ENCODE measurements at places on chromosomes 16 and 17.

DNA sequence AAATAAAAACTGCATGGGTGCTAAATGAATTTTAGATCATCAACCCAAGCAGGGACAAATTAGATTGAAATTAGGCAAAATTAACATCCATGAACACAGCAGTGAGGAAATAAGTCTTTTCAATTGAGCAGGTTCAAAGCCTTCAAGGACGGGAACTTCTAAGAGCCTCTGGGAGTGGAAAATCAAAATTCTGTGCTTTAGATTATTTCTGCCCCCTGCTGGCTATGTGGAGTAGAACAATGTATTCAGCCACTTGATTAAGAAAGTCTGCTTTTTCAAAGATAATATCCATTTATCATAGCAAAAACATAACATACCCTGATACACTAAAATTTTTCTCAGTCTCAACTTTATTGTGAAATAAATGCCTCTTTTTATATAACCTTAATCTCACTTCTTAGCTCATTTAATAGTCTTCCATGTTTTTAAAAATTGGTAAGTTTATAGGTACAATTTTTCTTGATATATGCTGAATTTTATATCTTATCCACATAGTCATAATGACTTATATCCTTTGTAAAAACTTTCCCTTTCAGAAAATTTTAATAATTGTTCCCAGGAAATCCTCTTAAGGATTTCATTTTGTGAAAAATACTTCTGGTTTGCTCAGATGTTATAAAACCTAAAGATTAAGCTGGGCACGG lies 28.1 kb upstream of the NOL11 start:
- peak; percentile 65 for DNase-seq

DNA sequence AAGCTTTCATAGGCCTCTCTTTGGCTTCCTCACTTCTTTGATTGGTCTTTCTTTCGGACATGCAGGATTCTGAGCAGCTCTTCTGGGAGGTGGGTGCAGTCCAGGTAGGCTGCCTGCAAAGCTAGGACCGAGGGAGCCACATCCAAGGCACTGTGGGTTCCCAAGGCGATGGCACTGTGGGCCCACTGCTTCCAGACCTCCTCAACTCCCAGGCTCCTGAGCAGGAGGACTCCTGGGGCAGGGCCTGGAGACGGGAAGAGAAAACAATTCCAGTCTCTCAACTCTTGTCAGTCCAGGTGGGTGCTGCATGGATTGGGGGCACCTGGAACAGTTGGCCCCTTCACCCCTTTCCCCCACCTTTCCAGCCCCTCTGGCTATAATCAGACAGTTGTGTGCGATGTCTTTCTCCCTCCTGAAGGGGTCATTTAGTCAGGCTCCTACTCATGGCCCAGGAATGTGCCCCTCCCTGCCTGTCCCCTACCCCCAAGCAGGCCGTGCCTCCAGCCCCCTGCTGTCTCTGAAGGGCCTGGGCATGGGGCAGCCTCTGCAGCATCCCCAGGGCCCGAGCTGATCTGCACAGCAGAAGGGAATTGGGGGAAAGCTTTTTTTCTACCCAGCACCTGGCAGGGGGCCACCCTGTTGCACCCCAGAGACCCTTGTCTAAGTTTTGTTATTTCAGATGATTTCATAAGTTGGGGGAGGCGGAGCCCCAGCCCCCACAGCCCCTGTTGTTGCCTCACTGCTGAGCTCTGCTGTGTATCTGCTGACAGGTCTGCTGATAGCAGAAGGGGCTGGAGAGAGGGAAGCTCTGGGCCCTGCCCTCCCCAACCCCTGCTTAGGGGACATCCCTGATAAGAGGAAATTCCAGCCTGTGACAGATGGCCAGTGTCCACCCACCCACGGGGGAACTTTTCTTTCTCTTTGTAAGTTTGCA lies 330.3 kb downstream of the SEC14L1 start:
- DNase-seq, result peak; percentile 68

- no peak for DNase-seq
Measured at GRCh38 chr16:64403352-64403751, 718.5 kb downstream of the CDH11 start.

GRCh38 chr16:70646260-70647241 lies at the start of gene IL34:
IL34 (plus strand) TSS chr16:70646559; CDS start chr16:70646948, 389 bp downstream.
- DNase-seq, result no peak

DNA sequence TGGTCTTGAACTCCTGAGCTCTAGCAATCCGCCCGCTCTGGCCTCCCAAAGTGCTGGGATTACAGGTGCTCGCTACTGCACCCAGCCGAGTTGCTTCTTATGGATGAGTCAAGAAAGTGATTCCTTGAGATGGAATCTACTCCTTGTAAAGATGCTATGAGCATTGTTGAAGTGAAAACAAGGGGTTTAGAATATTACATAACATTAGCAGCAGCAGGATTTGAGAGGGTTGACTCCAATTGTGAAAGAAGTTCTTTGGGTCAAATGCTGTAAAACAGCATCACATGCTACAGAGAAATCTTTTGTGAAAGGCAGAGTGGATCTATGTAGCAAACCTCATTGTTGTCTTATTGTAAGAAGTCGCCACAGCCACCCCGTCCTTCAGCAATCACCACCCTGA lies 72.7 kb downstream of the NT5M start:
- no peak for DNase-seq

DNA sequence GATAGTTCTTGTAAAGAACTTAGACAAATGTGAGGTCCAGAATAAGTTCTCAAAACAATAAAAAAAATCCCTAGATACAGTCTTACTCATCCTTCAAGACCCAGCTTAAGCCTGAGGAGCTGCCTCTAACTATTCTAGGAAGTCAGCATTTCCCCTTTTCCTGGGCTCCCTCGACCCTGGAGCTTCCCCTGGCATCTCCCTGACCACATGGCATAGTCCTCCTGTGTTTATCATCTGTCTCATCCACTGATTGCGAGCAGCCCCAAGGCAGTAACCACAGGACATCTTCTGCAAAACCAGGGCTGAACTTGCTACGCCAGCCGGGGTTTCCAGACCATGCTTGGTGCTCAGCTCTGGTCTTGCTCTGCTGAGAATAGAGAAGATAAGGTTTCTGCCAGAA lies 36.7 kb upstream of the NLRP1 start:
- DNase-seq, result no peak

GRCh38 chr17:17900615-17901520 lies 64.1 kb upstream of the SREBF1 start:
- no peak for DNase-seq

DNA sequence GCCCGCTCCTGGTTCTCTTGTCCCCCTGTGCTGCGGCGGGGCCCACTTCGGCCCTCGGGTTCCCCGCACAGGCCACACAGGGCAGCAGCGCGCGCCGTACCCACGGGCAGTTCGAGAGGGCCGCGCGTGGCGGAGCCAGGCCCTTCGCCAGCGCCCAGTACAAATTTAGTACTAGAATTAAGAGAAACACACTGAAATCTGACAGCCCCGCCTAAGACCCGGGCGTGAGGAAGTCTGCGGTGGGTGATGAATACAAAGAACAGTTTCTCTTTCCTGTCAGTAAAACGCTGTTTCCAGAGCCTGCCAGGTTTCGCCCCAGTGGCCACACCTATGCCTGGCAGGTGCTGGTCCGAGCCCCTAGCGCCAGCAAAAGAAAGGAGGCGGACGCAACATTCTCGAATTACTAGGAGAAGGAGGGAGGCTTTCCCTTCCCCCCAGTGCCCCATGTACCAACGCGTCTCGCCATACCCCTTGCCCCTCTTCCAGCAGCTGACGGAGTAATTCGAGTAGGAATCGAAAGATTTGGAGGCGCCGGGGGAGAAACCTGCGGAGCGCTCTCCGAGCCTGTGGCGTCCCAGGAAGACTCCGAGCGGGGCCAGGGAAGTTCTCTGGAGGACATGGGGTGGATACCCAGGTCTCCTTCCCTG lies 591 bp upstream of the SLFN5 start:
- peak; percentile 90 for DNase-seq

DNA sequence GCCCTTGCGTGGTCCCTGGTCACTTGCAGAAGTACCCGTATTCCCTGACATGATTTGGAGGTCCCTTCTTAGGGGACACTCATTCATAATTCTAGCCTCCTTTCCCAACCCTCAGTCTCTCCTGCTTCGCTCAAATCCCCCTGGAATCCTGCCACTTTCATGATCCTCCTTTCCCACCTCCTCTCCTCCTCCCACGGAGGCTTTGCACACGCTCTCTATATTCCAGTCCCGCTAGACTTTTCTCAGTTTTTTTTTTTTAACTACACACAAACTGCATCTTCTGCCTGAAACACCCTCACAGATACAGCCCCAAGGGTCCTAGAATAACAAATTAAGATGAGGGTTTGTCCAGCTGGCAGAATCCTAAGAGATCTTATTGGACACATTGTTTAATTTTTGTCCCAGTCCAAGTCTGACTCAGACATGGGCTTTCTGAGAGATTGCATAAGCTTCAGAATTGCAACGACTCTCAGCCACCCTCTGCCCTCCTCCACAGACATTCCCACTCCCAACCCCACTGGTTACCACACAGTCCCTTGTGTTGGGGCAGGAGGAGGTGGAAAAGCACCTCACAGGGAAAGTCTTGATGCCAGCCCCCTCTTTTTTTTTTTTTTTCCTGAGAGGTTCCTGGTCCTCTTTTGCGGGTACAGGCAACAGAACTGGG lies 739.5 kb upstream of the EEF2KMT start:
- DNase-seq, result no peak

- DNase-seq, result no peak
Measured at GRCh38 chr16:86918637-86919036, 340.3 kb downstream of the FOXL1 start.

DNA sequence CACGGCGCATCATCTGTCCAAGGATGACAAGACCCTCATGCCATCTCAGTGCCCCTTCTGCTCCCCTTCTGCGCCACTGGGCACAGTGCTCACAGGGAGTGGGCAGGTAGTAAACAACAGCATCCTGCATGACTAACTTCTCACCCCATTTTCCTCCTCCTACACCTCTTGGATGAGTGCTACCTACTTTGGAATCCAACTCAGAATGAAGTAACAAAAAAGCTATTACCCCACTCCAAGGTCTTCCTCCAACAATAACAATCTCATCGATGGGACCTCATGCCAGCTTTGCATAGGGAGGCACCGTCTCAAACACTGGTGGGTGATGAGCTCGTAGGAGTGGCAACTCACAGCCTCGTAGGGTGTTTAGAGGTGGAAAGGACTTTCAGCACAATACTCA lies 98.6 kb upstream of the RCVRN start:
- DNase-seq, result no peak

DNA sequence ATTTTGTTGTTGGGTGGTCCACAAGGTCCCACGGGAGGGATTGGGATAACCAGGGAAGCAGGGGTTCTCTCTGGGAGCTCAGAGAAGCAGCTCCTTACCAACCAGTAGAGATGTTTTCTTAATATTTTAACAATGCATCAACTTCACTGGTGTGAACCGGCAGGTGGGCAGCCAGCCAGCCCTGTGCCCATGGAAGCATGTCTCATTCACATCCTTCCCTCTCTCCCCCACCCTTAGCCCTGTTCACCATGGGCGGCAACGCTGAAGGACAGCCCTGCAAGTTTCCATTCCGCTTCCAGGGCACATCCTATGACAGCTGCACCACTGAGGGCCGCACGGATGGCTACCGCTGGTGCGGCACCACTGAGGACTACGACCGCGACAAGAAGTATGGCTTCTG lies 9.3 kb downstream of the MMP2 start:
- DNase-seq, result no peak

- no peak for DNase-seq
Measured at GRCh38 chr16:50611332-50611934, 63.2 kb downstream of the NKD1 start.

- DNase-seq, result no peak
Measured at GRCh38 chr17:47850373-47850691, 631 bp downstream of the SP6 start.

- DNase-seq, result no peak
Measured at GRCh38 chr17:65438173-65438572, 123.3 kb downstream of the AXIN2 start.

- peak; percentile 33 for DNase-seq
Measured at GRCh38 chr16:24800586-24800985, 45.2 kb upstream of the SLC5A11 start.

- no peak for DNase-seq
Measured at GRCh38 chr16:1770328-1771187, 785 bp downstream of the NME3 start.

GRCh38 chr16:120756-121155 lies 17.7 kb downstream of the NPRL3 start:
- no peak for DNase-seq

- DNase-seq, result no peak
Measured at GRCh38 chr17:27491713-27492190, 35.5 kb downstream of the KSR1 start.

DNA sequence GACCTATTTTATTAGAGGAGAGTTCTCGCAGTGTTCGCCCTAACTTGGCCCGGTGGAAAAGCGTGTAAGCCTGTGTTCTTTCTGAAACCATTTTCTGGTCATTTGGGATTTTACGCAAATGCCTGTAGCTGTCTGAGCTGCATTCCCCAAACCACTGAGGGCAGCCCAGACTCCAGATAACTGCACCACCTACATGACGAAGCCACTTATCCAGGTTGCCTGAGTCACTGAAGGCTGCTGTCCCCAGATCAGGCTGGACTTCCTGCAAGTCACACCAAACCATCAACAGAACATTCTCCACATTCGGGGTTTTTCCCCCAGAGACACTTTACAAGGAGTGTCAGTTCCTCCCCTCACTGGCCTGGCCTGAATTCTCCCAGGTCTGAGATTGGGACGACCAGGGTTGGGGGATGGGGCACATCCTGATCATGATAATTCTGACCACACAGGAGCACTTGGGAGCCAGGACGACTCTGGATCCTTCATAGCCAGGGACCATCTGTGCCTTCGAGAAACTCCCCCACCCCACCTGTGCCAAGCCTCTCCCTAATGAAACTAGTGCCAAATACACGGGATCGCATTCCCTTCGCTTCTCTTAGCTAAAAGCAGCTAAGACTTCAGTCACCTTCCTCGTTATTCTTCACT lies 2.3 kb downstream of the RPRML start:
- DNase-seq, result no peak

- DNase-seq, result peak; percentile 57
Measured at GRCh38 chr16:12089492-12090150, 113.1 kb downstream of the SNX29 start.

Data from iPS-NIHi11 (cell line).